ENCODE measurements at places on chromosomes 12 and 14.

DNA sequence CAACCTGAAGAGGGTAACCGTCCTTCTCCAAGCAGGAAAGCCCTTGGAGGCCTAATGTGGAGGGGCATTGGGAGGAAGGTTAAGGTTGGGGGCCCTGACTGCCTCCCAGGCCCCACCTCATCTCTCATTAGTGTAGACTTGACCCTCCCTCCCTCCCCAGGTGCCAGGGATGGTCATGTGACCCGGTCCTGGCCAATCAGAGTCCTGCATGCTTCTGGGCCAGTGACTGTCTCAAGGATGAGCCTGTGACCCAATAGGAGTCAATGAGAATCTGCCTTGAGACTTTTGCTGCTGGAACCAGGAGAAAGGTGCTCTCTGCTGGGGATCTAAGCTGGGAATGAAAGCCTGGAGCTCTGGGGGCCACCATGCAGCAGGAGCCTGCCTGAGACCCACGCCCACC lies 70.8 kb downstream of the NCOR2 start:
- DNase-seq: no peak

GRCh38 chr12:64412459-64412858 lies 8.3 kb downstream of the XPOT start:
- DNase-seq: no peak

DNA sequence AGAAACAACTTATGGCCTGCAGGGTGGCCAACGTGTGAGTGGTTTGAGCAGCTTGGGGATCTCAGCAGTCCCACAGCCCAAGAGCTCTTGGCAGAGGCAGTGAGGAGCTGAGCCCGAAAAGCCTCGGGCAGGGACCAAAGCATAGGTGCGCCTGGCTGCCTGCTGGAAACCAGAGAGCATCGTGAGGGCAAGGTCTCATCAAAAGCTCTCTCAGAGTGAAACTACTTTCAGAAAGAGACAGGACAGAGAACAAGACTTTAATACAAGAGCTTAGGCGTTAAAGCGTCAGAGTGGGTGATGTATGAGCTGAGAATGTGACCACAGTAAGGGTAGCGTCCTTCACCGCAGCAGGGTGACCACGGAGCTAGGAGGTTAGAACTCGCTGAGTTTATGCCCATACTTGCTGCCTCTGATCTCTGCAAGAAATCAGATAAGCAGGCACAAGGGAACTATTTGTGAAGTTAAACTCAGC lies 30.8 kb downstream of the LGMN start:
- DNase-seq: no peak

DNA sequence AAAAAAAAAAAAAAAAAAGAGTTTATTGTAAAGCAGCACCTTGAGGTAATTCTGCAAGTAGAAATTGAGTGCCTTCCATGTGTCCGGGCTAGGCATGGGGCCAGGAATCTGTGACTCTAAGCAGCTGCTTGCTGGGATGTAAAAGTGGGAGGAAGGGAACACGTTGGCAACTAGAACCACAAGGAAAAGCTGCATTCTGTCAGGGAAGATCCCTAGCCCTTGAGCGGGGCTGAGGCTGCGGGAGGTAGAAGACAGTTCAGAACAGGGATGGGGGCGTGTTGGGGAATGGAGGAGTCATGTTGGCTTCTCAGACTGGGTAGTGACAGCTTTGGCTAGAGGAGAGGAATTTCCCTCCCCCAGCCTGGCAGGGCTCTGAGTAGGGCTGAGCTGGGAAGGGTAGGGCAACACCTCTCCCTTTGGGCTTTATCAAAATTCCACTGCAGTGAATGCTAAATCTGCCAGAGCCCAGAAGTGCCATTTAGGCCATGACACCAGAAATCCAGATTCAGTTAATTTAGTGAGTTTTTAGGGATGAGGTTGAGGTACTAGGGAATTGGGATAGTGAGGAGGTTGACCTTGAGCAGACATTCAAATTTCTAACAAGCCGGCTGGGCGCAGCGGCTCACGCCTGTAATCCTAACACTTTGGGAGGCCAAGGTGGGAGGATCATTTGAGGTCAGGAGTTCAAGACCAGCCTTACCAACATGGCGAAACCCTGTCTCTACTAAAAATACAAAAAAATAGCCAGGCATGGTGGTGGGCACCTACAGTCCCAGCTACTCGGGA lies 3.4 kb upstream of the TRAFD1 start:
- no peak for DNase-seq

DNA sequence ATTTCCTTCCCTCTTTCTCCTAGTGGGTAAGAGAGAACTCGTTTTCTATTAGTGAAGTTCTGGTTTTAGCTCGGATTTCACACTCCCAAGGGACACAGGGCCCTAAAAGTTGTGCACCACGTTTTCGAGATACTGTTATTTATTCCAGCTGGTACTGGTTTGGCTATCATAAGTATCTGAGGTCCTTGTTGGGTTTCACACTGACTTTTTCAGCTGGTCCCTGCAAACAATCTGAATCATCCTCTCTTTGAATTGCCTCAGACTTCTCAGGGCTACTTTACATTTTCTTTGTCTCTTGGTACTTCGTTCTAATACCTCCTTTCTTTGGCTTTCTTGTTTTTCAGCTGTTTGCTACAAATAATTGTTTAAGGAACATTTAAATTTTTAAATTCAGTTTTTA lies 75.7 kb downstream of the SCN8A start:
- DNase-seq: no peak

GRCh38 chr12:93318720-93319522 lies 58.8 kb upstream of the NUDT4 start:
- DNase-seq: peak; percentile 74

GRCh38 chr14:61489932-61490331 lies 168.6 kb downstream of the PRKCH start:
- no peak for DNase-seq

GRCh38 chr12:119486599-119487154 lies 106.9 kb upstream of the TMEM233 start:
- DNase-seq: no peak

DNA sequence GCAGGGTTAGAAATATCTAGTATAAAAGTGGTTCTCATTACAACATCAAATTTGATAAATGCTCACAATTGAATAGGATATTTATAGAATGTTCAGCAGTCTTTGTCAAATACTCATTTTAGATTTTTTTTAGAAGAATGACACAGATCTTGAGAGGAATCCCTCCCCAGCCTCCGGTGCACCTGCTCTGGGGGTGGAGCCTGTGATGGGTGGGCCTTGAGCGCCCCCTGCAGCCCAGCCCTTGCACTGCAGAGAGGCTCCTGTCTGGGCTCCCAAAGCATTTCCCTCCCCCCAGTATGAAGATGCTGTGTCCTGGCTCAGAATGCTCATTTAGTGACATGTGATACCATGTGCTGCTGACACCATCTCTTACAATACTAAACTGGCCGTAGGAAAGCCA lies 792.3 kb downstream of the TMEM121 start:
- DNase-seq: no peak

- DNase-seq: no peak
Measured at GRCh38 chr14:104048758-104049507, 36.6 kb upstream of the ASPG start.

GRCh38 chr12:12365931-12366431 lies 9.1 kb downstream of the BORCS5 start:
- DNase-seq: no peak

DNA sequence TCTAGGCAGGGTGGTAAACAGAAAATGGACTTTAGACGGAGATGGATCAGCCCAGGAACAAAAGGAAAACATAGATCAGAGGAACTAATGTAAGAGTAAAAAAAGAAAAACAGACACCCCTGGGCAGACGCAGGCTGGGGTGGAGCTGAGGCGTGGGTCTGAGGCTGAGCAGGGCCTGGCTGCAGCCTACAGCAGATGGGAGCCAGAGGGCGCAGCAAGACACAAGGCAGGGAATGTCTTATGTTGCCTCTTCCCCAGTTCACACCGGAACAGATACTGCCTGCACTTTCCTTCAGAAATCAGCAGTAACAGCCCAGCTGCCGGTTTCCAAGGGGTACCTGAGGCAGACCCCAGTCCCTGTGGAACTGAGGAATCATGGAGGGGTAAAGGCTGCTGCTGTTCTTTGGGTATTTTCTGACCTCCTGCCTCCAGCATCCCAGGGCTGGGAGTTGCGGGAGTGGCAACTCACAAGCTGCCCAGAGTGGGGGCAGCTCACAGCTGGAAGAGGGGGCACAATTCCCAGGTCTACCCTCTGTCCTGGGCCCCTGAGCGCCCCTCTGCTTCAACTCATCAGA lies 9.8 kb downstream of the ZNF605 start:
- no peak for DNase-seq

DNA sequence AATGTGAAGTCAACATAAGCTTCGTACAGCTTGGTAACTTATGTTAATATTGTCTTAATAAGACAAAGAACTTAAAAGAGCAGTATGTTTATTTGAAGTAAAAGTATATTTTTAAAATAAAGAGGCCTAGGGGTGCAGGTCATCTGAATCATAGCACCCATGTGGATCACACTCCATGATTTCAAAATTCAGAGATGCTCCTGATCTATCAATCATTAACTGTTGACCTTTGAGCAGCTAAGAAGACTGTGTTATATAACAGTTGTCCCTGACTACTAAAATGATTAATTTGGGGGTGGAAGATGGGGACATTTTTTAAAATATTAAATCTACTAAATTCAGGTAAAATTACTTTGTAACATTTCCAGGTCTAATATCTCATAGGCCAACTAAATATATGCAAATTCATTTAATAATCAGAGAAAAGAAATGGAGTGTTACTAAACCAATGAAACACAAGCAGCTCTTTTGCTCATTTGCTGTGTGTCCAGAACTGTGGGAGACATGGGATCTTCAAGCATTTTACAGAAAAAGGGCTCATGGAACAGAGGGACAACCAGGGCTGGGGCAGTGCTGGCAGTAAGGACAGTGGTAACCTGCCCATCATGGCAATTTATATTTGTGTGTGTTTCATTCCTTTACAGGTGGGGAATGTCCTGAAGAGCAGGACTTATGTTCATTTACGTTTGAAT lies 120.7 kb upstream of the PCED1B start:
- DNase-seq: no peak

DNA sequence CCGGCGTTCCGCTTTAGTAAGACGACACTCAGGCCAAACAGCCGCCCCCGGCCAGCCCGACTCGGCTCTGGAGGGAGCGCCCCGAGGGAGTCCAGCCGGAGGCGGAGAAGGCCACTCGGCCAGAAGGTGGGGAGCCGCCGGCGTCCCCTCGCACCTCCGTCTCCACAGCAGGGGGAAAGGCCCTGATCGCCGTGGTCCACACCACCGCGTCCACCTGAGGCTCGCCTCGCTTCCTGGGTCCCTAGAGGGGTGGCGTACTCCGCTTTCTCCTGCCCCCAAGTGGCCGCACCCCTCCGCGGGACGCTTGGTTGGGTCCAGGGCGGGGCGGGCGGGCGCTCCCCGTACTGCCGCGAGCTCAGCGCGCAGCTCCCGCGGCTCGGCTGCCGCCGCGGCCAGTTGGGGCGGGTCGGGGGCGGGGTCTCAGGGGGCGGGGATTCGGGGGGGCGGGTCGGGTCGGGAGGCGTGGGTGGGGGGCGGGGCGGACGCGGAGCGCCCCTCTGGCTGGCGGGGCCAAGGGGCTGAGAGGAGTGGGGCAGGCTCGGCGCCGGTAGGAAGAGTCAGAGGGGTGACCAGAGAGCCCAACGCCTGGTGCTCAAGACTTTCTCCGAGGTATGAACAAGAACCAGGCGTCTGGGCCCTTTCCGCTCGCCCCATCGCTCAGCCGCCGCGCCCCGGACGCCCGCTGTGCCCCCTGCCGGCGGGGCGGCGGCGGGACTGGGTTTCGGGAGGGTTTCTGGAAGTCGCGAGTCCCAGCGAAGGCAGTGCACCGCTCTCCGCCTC lies at the start of gene FRMD6:
Gene FRMD6, plus strand, starts transcription at position 523 of the 780 bp plus-strand sequence. CDS start 37,927 bp downstream, outside the sequence.
- peak; percentile 76 for DNase-seq

DNA sequence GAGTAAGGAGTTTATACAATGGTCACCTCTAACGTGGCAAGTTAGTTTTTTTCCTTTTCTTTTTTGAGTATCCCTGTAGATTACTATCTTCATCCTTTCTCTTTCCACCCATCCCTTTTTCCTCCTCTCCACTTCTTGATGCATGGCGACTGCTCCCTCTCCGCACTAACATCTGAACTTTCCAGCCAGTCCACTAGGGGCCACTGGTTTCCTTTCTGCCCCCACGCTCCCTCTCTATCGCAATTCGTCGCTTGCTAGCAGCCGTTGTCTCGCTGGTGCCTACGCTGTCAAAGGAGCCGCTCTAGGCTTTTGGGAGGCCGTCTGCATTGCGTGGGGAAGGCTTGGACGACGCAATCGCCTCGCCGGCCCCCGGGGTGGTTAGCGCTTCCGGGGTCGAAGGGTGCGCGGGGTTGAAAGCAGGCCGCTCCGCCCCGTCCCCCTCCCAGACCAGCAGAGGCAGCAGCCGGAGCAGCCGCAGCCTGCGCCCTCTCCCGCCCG lies at the start of gene PCBP2:
Gene PCBP2, plus strand, starts transcription at position 442 of the 498 bp plus-strand sequence. CDS start 2,699 bp downstream, outside the sequence.
- peak; percentile 99 for DNase-seq

GRCh38 chr14:100778526-100778882 lies 47.4 kb upstream of the MEG3 start:
- DNase-seq: no peak

- no peak for DNase-seq
Measured at GRCh38 chr12:111349101-111349747, 19.7 kb downstream of the PHETA1 start.

DNA sequence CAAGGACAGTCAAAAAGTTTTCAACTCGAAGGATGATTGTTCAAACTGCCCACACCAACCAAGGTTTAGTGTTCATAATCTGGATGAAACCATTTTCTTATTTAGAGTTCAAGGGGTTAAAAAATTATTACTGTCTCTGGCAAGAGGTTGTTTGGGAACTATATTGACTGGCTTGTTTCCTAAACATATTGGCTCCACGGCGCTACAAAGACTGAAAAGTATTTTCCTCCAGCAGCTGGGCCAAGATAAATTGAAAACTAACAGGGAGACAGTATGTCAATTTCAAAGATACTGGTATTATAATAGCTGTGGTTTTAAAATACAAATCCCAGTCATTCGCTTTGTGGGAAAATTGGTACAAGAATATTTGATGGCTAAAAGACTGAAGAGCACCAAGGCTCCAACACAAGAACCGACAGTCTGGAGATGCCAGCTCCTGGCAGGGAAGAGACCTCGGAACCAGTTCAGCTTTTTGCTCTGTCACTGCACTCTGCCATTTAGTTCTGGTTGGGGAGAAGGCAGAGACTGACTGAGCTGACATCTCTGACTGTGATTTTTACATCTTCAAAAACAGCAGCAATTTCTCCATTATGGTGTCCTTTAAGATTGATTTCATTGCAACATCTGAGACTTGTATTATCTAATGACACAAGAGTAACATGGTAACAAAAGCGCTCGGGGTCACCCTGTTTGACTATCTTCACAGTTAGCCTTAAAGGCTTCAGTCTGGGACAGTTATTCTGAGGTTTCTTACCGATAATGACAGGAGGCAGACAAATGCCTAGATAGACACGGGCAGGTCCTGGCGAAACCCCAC lies 62.0 kb downstream of the ST8SIA1 start:
- no peak for DNase-seq

GRCh38 chr14:42624980-42625761 lies 1018.5 kb downstream of the LRFN5 start:
- DNase-seq: no peak

DNA sequence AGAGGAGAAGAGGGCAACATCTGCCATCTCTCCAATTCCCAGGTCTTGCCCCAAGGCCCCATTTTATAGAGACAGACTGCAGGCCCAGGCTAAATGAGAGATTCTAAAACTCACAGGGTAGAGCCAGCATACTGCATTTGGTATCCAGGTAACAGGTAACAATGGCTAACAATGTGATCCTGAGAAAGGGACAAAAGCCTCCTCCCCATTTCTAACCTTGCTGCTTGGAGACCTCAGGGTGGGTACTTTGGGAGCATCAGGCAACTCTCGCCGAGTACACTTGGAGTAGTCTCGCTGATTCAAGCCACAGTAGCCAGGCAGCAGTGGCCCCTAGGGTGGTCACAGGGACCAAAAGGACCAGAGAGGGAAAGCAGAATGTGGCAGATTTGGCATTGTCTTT lies 162.6 kb upstream of the PLEKHA5 start:
- DNase-seq: no peak
